ENCODE measurements at places on chromosomes 2 and 18.
A peak's percentile ranks its signal among the peaks of the same experiment; 100 is the strongest.

- no peak for DNase-seq
Observed at GRCh38 chr2:163658556-163658955, 77.3 kb downstream of the FIGN start.

- peak; percentile 95 for DNase-seq
Observed at GRCh38 chr18:60372596-60372995, at the start of gene MC4R. MC4R (minus strand) TSS chr18:60372775; CDS start chr18:60372349, 426 bp downstream.

DNA sequence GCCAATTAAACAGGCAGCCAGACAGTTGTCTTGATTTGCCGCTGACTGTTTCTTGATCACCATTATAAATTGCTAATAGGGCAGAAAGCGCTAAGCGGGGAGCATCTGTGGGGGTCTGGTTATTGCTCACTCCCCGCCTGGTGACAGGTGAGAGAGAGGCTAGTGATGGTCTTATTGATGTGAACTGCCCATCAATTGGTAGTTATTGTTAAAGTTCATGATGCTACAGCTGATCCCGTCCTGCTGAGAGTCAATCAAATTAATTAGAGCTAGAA is 148.5 kb downstream of the LNPK start:
- no peak for DNase-seq

- DNase-seq = no peak
Observed at GRCh38 chr2:177538323-177538722, 145.8 kb downstream of the AGPS start.

GRCh38 chr18:10121786-10122515 is 208.1 kb downstream of the VAPA start:
- DNase-seq = peak; percentile 80

DNA sequence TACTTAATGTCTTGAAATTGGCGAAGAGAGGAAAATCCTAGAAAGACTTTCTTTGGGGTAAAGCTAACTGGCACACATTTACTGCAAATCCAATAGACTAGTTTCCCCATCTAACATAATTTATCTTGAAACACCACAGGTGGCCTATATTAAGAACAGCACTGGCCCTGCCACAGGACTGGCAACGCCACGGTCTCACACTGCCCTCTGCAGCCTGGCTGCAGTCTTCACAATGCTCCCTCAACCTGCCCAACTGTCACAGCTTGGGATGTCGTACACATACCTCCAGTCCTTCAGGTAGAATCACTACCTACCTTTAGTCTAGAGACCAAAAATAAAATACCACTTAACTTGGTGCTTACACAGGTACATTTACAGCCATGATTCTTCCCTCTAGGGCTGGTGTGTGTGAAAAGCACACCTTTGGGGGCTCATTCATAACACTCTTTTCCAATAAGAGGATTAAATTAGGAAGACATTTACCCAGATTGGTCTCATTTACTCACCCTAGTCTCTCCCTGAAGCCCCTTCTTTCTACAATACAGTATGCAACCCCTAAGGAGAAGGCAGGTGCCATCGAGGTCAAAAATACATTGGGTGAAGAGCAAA is 222.2 kb downstream of the C1D start:
- peak; percentile 74 for DNase-seq

- DNase-seq = no peak
Observed at GRCh38 chr2:36541891-36542595, 55.9 kb downstream of the FEZ2 start.

- no peak for DNase-seq
Observed at GRCh38 chr2:85312404-85312803, 15.4 kb downstream of the TGOLN2 start.

- DNase-seq = no peak
Observed at GRCh38 chr2:26969077-26969844, 1.2 kb upstream of the MAPRE3 start.

DNA sequence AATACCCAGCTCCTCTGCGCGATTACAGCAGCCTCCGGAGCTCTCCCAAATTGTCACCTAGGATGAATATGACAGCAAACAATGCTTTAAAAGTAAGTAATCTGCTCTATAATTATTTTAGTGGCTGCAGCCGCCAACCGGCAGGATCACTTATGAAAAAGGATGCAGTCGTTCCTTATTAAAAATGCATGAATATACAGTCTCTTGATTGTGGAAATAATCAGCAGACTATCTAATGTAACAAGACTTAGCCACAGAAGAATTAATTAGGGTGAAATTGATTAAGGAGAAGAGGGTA is 71.8 kb upstream of the STPG4 start:
- DNase-seq = no peak

DNA sequence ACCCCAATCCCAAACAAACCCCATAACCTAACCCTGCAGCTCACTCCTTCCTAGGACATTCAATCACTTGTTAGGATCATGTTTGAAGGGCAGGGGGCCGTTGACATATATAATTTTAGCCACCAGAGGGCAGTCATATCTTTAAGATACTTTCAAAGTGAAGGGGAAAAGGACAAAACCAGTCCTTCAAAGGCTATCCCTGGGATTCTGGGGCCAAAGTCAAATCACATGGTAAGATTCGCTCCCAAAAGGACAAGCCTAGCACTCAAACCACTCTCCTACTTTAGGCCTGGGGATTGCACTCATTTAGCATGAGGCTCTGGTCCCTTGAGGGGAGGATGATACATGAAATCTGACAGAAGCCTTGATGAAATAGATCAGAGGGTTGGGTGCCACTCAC is 44.6 kb downstream of the HAUS1 start:
- peak; percentile 61 for DNase-seq

- no peak for DNase-seq
Observed at GRCh38 chr2:203623661-203624060, 82.8 kb upstream of the CD28 start.

GRCh38 chr2:151560289-151560688 is 150.6 kb downstream of the RIF1 start:
- DNase-seq = no peak

DNA sequence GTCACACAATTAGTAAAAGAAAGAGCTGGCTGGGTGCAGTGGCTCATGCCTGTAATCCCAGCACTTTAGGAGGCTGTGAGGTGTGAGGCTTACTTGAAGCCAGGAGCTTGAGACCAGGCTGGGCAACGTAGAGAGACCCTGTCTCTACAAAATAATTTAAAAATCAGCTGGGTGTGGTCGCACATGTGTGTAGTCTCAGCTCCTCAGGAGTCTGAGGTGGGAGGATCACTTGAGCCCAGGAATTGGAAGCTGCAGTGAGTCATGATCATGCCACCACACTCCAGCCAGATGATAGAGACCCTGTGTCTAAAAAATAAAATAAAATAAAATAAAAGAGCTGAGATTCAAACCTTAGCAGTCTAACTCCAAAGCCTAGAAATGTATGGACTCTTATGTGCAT is 39.0 kb upstream of the NEDD4L start:
- DNase-seq = no peak

GRCh38 chr2:173934895-173935294 is 30.3 kb downstream of the SP3 start:
- DNase-seq = no peak

GRCh38 chr18:78934551-78935225 is 44.9 kb upstream of the SALL3 start:
- DNase-seq = no peak

- peak; percentile 32 for DNase-seq
Observed at GRCh38 chr18:56645415-56646016, 5.6 kb upstream of the WDR7 start.

GRCh38 chr2:183088061-183088460 is 9.5 kb downstream of the DUSP19 start:
- no peak for DNase-seq

- no peak for DNase-seq
Observed at GRCh38 chr2:223467196-223467595, 135.0 kb downstream of the SCG2 start.

DNA sequence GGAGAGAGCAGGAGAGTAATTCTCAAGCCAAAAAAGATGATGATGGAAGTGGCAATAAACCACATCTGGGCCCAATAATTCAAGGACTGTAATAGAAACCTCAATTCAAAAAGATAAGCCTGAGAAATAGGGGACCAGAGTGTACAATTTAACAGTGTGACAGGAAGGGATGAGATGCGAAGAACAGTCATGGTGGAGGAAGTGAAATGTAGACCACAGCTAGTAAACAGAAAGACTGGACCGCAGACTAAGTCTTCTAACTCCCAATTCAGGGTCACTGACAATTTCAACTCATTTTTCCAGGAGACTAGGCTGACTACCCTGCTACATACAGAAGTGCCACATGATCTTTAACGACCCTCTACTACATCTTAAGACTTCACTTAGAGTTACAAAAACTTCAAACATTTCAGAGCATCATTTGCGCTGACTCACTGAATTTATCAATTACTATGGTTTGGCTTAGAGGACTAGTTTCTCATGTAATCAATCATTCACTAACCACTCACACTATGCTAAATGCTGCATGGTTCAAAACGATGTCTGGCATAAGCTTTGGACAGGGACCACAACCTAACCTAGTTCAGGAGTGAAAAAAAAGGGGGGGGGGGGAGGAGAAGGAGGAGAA is 9.0 kb downstream of the CUL3 start:
- no peak for DNase-seq

DNA sequence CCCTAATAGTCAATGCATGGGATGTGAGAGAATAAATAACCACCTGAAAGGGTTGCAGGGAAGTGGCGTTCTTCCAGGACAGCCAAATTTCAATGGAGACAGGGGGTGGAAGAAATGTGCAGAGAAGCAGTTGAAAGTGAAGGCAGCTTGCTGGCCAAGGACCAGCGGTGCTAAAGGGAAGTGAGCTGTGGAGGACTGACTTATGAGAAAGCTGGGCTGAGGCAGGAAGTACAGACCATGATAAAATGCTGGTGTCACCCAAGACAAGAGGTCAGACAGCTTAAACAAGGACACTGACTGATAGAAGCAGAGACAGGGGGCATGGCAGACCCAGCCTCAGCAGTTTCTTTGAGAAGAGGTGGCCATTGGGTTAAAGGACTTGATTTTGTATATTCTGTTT is 106.7 kb downstream of the DTNB start:
- DNase-seq = no peak

- DNase-seq = no peak
Observed at GRCh38 chr2:221153226-221153625, 418.9 kb downstream of the EPHA4 start.

DNA sequence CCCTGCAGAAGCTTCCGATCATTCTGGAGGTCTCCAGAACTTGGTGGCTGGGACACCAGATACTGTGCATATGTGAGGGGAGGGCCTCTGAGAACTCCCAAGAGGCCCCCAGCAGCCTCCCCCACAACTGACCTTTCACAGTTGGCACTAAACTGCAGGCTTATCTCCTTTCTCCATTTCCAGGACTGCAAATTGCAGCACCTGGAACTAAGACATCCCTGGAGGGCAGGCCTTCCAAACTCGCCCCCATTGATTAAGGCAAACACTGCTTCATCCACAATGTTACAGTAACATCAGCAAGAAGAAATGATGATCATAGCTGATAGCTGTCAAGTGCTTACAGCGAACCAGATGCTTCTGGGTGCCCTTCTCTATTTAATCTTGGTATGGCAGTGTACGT is 67.9 kb downstream of the TGOLN2 start:
- DNase-seq = no peak

DNA sequence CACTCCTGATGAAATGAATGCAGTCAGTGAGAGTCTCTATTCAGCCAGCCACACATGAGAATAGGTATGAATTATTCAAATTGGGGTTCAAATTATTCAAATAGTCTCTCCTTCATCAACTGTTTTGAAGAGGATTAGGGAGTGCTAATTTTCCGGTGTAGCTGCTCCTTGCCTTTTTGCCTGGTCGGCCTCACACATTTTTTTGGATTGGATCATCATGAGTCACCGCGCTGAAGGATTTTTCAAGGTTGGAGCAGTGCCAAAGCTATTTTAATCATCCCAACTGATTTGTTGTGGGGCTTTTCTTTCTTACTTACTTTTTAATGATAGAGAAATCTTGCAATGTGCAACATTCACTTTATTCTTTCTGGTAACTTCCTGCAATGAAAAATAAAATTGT is 2.4 kb upstream of the DTNA start:
- peak; percentile 36 for DNase-seq

DNA sequence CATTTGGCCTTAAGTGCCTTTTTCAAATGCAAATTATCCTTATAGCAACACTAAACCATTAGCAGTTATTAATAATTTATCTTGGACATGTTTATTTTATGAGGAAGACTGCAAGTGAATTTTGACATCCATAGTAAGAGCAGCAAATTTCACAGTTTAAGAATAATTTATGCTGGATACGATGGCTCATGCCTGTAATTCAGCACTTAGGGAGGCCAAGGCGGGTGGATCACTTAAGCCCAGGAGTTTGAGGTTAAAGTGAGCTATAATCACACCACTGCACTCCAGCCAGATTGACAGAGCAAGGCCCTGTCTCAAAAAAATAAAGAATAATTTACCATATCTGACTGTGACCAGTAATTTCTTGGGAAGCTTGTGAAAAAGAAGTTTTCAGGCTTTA is 286.2 kb downstream of the TMX3 start:
- DNase-seq = no peak

GRCh38 chr2:46548103-46548486 is 68.7 kb downstream of the TMEM247 start:
- DNase-seq = no peak

- no peak for DNase-seq
Observed at GRCh38 chr2:46276642-46277041, 20.6 kb upstream of the EPAS1 start.

- DNase-seq = no peak
Observed at GRCh38 chr2:154771664-154772284, 73.3 kb downstream of the KCNJ3 start.

DNA sequence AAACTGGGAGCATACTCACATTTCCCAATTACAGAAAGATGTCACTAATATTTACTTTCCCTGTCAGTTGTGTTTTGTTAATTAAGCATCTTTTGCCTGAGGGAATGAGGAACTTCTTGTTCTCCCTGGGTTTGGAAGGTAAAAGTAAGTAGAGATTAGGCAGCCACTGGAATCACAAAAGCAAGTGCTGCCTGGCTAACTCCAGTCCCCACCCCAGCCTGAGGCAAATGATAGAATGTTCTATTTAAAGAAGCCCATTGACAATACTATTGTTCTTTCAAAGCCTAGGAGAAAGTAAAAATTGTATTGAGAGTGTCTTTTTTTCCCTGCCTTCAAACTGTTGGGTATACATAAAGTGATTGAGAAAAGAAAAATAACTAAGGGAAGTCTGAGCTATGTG is 93.8 kb downstream of the MBD2 start:
- DNase-seq = no peak

Measured in SHP77 (cell line).